ENCODE measurements at places on chromosomes 6 and 20. TPM values are rescaled to one million over a fixed set of nuclear protein-coding genes. Genes with fewer than 3 reads are reported as not detected.

Gene VGLL2
- polyA plus RNA-seq, result not detected

Gene SCUBE3
- not detected for polyA plus RNA-seq

Gene C20orf96
- polyA plus RNA-seq, result 7.7 TPM

Gene LTB
- 832 TPM for polyA plus RNA-seq

Gene PRRT1
- not detected for polyA plus RNA-seq

Gene GSTA2
- polyA plus RNA-seq, result not detected

Gene SMOC2
- polyA plus RNA-seq, result 0.06 TPM

Gene NMBR
- polyA plus RNA-seq, result not detected

Gene NR2E1
- not detected for polyA plus RNA-seq

Gene IL17F
- not detected for polyA plus RNA-seq

Gene SLC4A11
- 0.85 TPM for polyA plus RNA-seq

Gene SPATA2
- 27.1 TPM for polyA plus RNA-seq

Measured in B cell (primary cell).